ENCODE measurements at places on chromosomes 16 and 17. TPM values are rescaled to one million over a fixed set of nuclear protein-coding genes. Genes with fewer than 3 reads are reported as not detected.

Gene MAP3K14
- total RNA-seq: 65.0 TPM

Gene RAMP2
- not detected for total RNA-seq

Gene OR1E2
- total RNA-seq: not detected

Gene C16orf90
- not detected for total RNA-seq

Gene DLG4
- 7.9 TPM for total RNA-seq

Gene MYOCD
- not detected for total RNA-seq

Gene KRTAP17-1
- not detected for total RNA-seq

Gene OR1A2
- total RNA-seq: not detected

DNA sequence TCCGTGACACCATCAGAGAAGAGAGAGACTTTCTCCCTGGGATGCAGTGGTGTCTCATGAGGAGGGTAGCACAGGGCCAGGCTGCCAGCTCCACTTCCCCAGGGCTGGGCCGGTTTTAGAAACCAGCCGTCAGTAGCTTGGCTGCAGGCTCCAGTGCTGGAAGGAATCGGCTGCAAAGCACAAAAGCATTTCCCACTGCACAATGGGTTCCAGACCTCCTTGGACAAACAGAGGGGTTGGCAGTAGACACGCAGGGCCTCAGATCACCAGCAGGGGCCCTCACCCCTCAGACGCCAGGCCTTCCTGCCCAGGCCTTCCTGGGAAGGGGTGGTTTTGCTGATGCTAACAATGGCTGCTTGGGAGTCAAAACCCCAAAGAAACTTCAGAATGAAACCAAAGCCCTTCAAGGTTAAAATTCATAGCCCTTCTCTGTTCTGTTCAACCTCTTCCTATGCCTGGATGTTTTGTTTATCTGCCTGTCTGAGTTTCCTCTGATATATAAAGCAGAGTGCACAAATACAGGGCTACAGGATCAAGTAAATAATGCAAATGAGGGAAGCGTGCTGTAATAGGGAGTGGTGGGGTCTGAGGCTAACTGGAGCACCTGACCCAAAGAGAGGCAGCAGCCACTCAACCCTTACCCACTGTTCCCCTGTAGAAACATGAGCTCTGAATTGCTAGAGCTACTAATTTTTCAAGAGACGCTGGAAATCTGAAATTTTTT is 26.2 kb downstream of the TEKT5 start:
- no peak overlapping the region for H3K27ac ChIP-seq
- no peaks in the 10 kb centered on the region for H3K4me1 ChIP-seq
- H3K36me3 ChIP-seq: no peaks in the 10 kb centered on the region
- peaks cover 2% of the 10 kb centered on the region for H3K27me3 ChIP-seq

GRCh38 chr17:28549236-28550132 is 2.9 kb downstream of the UNC119 start:
- H3K36me3 ChIP-seq: peaks cover 13% of the 10 kb centered on the region
- peak overlapping the region; percentile 90 for H3K27ac ChIP-seq
- peak overlapping the region; percentile 30 for H3K4me3 ChIP-seq
- no peaks in the 10 kb centered on the region for H3K27me3 ChIP-seq

DNA sequence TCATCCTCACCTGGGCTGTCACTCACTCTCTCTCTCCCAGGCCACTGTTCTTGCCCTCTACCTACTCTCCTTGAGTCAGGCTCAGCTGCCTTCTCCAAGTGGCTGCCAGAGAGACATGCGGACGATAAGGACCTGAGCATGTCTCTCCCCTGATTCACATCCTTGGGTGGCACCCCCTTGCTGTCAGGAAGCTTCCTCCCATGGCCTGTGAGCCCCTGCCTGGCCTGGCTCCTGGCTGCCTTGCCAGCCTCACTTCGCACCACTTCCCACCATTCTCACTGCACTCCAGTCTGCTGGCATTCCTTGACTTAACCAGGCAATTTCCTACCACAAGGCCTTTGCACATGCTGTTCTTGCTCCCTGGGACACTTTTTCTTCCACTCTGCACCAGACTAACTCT is 2.7 kb upstream of the ALDH3A1 start:
- no peak overlapping the region for H3K4me3 ChIP-seq
- no peak overlapping the region for H3K27ac ChIP-seq
- peaks cover 7% of the 10 kb centered on the region for H3K4me1 ChIP-seq

DNA sequence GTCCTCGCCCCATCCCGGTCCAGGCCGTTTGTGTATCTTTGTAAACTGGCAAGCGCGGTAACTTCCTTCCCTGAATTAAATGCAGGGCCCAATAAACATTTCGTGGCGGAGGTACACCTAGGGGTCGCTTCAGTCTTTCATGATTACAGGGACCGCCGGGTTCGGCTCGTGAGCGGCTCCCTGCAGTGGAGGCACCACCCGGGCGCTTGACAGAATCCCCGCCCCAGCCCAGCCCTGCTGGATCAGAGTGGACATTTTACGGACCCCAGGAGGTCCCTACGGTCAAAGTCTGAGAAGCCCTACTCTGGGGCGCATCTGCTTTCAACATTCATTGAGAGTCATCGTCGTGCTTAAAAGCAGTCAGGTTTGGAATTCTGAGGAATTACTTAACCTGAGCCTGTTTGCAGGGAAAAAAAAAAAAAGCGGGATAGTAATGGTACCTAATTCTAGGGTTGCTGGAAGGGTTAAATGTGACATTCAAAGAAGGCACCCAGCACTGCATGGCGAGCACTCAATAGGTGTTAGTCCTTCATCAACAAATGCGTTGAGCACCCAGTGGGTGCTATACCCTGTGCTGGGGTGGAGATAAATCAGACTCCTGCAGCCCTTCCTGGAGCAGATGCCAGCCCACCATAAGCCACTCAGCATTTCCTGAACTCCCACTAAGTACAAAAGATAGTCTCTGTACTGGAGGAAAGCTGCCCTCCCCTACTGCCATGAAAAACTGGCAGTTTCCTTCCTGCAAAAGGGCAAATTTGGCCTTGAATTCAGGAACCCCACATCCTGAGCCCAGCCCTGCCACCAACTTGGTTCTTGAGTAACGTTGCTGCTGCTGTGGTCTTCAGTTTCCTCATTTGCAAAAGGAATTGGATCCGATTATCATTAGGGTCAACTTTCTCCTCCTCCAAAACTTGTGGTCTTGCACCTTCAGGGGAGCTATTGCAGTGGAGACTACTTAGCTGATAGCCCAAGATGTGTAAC is 658 bp upstream of the DUSP3 start:
- H3K4me3 ChIP-seq: peak overlapping the region; percentile 67
- peaks cover 2% of the 10 kb centered on the region for H3K36me3 ChIP-seq
- no peak for DNase-seq
- peaks cover 7% of the 10 kb centered on the region for H3K4me1 ChIP-seq
- H3K27me3 ChIP-seq: peaks cover 24% of the 10 kb centered on the region

DNA sequence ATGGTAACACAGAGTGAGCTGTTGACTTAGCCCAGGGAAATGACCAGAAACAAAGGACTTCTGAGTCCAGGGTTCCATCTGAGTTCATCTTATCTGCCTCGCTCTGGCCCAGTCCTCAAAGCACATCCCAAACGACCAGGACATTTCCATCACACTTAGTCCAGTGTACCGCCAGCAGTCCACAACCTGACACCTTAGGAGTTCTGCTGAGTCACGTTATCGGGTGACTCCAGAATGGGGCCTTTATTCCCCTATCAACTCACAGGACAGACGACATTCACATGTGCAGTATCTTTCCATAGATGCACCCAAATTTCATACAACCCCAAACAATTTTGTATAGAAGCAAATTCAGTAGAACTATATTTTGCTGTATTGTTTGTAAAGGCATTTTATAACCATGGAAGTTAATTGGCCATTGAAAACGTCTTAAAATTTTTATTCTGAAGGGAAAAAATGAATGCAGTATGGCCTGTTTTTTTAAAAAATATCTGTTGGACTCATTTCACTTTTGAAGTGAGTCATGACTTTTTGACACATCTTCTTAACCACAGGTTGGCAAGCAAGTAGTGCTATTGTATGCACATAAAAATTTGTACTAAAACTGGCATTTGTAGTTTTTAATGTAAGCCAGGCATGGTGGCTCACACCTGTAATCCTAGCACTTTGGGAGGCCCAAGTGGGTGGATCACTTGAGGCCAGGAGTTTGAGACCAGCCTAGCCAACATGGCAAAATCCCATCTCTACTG is 46.3 kb downstream of the ZNF18 start:
- DNase-seq: no peak
- H3K36me3 ChIP-seq: peaks cover 16% of the 10 kb centered on the region
- no peaks in the 10 kb centered on the region for H3K27me3 ChIP-seq
- H3K27ac ChIP-seq: no peak overlapping the region

DNA sequence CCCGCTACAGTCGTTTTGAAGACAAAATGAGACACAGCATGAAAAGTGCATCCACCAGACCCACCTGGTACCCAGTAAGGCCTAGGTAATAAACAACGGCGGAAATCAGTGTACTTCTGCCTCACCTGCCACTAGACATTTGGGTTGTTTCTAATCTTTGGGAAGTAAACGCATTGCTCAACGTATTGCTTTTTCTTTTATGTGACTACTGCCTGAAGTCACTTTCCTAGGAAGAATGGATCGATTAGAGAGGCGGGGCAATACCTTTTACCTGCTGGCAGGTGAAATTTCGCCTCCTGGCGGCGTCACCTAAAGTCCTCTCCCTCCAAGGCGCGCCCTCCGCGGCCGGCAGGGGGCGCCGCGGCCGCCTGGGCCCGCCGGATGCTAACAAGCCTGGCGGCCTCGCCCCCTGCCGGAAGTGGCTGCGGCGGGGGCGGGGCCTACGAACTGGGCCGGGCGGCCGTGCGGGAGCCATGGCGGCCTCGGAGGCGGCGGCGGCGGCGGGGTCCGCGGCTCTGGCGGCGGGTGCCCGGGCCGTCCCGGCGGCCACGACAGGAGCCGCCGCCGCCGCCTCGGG is at the start of gene ATMIN:
Gene ATMIN, plus strand, starts transcription at position 445 of the 577 bp plus-strand sequence. Its CDS starts 29 bp downstream, at position 474.
- peak within 1 kb of the TSS; percentile 79 for H3K4me3 ChIP-seq
- H3K27me3 ChIP-seq: no peaks in the 10 kb centered on the region
- H3K4me1 ChIP-seq: peaks cover 21% of the 10 kb centered on the region
- no peak within 1 kb of the TSS for H3K27ac ChIP-seq
- peaks cover 13% of the 10 kb centered on the region for H3K36me3 ChIP-seq

GRCh38 chr17:4142107-4142900 is 526 bp downstream of the ZZEF1 start:
- no peaks in the 10 kb centered on the region for H3K27me3 ChIP-seq
